ENCODE measurements at places on chromosomes 7 and 10.

DNA sequence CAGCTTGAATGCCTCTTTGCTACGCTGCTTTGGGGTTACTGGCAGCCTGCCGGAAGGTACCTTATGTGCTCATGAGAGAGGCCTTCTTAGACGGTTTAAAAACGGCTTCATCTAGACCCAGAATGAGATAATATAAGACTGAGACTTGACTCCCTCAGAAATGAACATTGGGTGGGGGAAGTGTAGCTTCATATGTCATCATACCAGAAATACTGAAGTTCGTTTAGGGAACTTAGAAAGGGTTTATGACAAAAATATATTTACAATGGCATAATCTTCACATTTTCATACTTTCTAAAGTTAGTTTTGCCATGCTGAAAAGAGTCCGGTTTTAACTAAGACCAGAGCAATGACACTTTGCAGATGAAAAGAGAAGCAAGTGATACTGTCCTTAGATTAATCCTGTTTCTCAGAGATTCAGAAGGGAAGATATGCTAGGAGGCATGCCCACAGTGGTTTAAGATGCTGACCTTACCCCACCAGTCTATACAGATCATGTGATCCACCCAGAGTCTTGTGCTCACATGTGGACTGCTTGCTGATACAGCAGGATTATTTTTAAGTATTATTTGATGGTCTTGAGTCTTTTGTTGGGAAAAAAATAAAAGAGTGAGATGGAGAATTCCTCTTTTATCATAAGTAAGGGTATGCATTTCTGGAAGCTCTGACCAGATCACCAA is 40.8 kb upstream of the HGF start:
- DNase-seq: no peak

DNA sequence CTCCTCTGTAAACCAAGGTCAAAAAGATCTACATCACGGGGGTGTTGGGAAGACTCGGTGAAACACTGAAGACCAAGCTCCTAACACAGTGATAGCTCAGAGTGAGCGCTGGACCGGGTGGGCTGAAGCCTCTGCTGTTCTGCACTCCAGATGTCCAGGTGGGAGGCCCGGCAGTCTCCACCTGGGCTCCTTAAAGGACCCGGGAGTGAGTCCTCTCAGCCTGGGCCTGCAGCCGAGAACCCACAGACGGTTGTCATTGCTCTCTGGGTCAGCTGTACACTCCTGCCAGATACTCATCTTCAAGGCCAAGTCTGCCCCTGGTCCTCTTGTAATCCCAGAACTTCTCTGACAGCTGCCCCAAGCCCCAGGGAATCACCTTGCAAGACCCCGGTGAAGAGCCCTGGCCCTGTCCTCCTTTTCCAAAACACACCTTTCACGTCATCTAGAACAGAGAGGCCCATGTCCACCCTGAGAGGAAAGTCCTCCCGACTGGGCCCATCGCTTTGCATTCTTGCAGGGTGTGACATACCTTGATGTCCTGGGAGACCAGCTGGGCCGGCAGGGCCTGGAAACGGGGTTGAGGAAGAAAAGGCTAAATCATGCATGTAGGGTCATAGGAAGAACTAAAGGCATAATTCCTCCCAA is 43.7 kb downstream of the COL17A1 start:
- no peak for DNase-seq

GRCh38 chr10:112160834-112161233 is 22.7 kb downstream of the GPAM start:
- no peak for DNase-seq

DNA sequence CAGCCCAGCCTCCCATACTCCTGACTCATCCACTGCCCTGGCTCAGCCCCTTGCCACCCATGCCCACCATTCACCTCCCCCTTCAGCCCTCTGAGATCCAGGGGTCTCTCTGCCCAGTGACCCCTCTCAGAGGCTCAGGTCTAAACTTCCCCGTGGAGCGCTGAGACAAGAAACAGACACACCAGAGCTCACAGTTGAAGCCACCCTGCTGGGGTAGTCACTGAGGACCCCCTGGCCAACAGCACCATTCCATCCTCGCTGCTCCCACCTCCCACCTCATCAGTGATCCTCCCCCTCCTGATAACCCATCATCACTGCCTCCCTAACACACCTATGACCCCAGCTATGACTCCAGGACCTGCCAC is 100.7 kb downstream of the GRID1 start:
- no peak for DNase-seq

DNA sequence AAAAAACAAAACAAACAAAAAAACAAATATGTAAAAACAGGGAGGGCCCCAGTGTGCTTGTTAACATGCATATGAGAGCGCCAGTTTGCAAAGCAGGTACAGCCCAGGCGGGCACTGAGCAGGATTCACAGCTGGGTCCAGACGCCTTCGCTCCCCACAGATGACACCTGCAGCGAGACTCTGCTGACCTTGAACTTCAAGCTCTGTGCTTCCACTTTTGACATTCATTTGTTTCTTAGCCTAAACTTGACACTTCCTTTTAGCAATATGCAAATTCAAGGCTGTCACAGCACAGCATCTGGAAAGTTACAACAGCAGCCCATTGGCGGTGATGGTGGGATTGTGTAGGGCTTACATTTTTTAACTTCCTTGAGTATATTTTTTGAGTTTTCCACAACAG is 88.8 kb upstream of the TNS3 start:
- no peak for DNase-seq

GRCh38 chr10:128008521-128009250 is 101.8 kb downstream of the PTPRE start:
- DNase-seq: no peak

- no peak for DNase-seq
Observed at GRCh38 chr10:34172936-34173533, 642.1 kb downstream of the PARD3 start.

- no peak for DNase-seq
Observed at GRCh38 chr10:60733517-60733822, 44.8 kb upstream of the CDK1 start.

DNA sequence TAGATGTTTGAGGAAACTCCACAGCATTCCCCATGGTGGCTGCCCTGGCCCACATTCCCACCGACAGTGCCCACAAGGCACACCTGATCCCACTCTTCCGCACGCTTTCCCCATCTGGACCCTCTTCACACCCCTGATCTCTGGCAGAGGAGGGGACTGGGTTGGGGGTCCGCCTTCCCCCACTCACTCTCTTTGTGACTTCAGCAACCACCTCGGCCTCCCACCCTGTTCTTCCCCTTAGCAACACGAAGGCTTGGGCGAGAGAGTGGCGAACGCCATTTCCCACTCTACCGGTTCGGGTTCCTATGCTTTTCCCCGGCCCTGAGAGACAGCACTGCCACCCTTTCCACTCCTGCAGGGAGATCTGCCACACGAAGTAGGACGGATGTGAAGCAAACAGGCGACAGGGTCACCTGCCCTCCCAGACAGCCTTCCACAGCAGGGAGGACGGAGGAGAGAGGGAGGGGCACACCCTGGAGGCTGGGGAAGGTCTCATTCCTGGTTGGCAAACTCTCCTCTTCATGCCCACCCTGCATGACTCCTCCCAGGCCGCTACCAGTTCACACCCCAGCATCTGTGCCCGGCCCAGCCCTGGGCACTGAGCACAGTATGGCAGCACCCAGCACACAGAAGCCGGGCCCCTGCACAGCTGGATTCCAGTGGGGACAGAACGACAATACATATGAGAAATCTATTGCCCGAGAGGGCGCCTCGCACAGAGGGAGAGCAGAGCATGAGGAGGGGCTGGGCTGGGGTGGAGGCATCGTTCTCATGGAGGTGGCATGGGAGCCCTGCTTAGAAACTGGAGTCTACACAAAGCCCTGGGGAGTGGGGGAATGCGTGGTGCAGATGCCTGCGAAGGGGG is 93.5 kb downstream of the PAXIP1 start:
- no peak for DNase-seq

DNA sequence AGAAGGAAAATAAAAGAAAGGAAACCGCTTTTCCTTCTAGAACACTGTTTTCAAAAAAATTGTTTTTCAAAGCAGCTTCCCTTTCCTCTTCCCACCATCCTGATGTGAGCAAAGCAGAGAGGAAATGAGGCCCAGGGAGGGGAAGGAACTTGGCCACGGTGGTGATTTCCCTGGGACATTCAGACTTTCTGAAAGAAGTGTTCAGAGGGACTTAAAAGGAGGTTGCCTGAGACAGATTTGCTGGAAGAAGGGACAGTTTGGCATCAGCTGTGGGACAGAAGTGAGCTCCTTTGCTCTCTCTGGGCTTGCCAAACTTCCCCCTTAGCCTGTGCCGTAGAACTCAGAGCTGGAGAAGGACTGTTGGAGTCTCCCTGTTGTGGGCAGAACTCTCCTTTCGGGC is 30.3 kb downstream of the ADCYAP1R1 start:
- no peak for DNase-seq

GRCh38 chr7:130891254-130892094 is 157.5 kb upstream of the KLF14 start:
- peak; percentile 14 for DNase-seq

DNA sequence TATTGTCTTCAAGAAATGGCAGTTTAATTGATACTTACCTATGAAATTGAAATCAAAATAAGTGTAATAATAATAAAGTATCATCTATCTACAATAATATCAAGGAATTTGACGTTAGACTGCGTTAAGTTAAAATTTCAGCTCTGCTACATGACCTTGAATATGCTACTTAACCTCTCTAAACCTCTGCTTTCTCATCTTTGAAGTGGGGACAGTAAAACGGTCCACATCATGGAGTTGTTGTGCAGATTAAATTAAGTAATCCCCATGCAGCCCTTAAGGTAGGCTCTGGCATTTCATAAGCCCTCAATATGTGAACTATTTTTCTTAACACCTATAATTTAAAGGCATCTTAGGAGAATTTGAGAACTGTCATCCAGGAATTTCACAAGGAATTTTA is 252.4 kb upstream of the PHF14 start:
- no peak for DNase-seq

DNA sequence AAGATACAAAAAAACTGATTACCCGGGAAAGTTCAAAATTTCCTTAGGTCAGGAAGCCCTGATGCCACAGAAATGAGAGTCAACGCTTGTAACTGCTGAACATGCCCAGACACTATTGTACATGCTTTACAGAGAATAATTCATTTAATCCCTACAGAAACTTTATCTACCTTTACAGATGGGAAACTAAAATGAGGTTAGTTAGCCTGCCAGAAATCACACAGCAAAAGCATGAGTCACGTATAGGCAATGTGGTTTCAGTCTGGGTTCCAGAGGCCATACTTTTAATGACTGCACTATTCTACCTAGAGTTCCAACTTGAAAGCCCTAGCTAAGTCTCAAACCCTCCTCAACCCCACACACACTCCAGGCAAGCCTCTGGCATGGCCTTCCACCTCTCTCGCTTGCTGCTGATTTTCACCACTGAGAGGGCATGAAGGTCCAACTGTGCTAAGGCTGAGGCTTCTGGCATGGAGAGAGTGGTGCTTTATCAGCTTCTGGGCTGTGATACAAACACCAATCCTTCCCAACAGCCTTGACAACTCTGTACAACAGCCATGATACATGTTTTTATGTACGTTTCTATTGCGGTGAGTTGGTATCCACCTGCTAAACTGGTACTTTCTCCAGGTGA is 1011.2 kb upstream of the GHITM start:
- no peak for DNase-seq

DNA sequence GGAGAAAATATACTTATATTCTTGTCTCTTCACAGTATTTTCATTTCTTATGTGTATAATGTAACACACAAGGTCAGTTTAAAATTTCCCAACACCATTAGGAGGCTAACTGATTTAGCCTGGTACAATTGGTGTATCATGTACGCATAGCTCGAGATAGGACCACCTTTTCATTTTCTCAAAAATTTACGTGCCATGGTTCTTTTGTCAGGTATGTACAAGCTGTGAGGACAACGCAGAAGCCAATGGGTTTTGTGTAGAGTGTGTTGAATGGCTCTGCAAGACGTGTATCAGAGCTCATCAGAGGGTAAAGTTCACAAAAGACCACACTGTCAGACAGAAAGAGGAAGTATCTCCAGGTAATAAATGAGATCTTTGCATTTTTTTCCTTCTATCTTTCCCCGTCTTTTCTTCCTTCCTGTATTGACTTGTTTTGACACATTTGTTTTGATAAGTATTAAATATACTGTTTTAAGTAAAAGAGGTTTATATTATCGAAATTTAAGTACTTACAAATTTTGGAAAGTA is 55.0 kb downstream of the TRIM24 start:
- DNase-seq: no peak

GRCh38 chr10:97097084-97097433 is 88.7 kb downstream of the SLIT1 start:
- DNase-seq: no peak

GRCh38 chr10:46240684-46241565 is 45.9 kb upstream of the ANTXRL start:
- DNase-seq: no peak

DNA sequence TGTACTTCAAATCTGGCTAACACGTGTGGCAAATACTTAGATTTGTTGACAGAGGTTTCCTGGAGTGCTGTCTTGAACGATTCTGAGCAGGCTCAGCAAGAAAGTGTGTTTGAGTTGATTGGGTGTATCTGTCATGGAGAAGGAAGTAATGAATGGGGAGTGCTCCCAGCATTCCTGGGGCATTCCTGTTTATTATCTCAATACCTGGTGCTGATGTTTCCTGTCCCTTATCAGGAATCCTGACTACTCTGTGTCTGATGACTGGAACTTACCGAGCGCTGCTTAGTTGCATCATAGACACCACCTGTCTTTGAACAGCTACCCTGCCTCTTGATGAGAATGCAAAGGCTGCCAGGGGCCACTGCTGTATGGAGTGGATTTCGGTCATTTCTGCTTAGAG is 41.0 kb upstream of the TMEM248 start:
- no peak for DNase-seq

GRCh38 chr7:75888464-75889222 is 9.8 kb downstream of the RHBDD2 start:
- DNase-seq: no peak

- DNase-seq: no peak
Observed at GRCh38 chr10:117750616-117751015, 208.1 kb downstream of the EMX2 start.

GRCh38 chr7:6554848-6555247 is 3.6 kb upstream of the GRID2IP start:
- DNase-seq: no peak

DNA sequence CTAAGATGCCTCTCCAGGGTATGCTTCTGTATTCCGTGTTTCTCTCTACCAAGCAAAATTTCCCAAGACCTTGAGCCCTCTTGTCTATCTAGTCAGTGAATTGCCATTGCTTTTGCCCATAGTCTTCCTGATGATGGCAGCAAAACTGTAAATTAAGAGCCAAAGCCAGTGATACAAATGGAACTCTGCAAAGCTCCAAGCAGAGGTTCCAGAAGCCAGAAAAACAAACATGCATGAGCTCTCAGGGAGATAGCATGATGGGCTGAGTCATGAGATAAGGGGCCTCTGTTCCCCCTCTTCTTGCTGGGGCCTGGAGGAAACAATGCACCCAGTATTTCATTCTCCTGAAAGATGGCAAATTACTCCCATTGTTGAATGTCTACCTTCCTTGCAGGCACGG is 24.7 kb downstream of the LSMEM1 start:
- DNase-seq: peak; percentile 9
